ENCODE measurements at places on chromosomes 3 and 15. TPM values are rescaled to one million over a fixed set of nuclear protein-coding genes. Genes with fewer than 3 reads are reported as not detected.

SCAANT1 gene
- total RNA-seq: not detected

PRR23C gene
- total RNA-seq: not detected

FRMD4B gene
- 0.14 TPM for total RNA-seq

TMEM207 gene
- total RNA-seq: not detected

HTR3D gene
- total RNA-seq: not detected

MORC1 gene
- total RNA-seq: not detected

NANOGP8 gene
- total RNA-seq: not detected

GOLGA6D gene
- not detected for total RNA-seq

All from smooth muscle cell of bladder (primary cell).